ENCODE measurements at places on chromosomes 7 and 10. TPM values are rescaled to one million over a fixed set of nuclear protein-coding genes. Genes with fewer than 3 reads are reported as not detected.

DNA sequence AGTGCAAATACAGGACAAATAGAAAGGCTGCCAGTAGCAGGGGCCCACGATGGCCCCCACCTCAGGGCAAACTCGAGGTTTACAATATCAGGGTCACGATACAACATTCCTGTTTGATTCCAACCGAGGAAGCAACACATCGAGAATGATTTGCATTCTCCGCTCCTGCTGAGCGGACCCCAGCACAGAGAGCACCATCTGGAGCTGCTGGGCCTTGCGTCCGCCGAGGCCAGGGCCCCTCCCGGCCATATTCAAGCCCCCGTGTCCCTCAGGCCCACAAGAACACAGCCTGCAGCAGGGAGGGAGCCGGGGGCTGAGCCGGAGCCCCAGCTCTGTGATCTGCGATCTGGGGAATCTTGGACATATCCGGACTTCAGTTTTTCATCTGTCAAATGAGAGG is 84.3 kb downstream of the PRKAG2 start:
- DNase-seq, result no peak

POU6F2 gene
- total RNA-seq, result 0.19 TPM

GPAM gene
- total RNA-seq, result 11.5 TPM

DNA sequence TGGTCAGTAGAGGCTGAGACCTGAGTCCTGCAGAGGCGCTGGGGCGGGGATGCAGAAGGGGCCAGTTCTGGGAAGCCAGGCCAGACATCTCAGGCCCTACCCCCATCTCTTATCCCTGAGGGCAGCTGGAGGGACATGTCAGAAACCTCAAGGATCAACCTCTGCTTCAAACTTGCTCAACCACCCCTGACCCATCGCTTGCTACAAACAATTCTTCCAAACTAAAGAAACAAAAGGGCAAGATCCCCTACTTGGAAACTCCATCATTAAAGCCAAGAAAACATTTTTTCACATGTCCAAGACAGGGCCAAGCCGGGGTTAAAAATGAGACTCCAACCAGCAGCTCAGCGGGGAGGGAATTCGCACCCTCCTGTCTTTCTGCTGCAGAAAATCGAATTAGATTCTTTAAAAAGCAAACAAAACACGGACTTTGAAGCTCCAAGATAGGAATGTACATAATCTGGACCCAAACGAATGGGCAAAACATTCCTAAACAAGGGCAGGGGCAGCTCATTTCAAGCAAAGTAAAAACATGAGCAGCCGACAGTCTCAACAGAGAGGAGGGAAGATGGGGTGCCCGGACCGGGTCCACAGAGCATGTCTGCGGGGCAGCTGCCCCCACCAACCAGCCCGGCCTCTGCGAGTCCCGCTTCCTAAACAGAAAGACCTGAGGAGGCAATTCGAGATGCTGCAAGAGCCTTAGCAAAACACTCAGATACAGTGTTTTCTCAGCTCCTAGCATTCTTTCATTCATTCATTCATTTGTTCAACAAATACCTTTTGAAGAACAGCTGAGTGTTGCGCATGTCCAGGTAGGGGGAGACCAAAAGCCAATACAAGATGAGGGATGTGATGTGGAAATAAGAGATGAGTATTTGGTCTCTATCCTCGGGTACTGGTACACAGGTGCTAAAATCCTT is 44.8 kb downstream of the CHST15 start:
- DNase-seq, result no peak

ZPBP gene
- not detected for total RNA-seq

Measured in cardiac septum (tissue), 1 donor.